ENCODE measurements at places on chromosomes 2 and 18.

DNA sequence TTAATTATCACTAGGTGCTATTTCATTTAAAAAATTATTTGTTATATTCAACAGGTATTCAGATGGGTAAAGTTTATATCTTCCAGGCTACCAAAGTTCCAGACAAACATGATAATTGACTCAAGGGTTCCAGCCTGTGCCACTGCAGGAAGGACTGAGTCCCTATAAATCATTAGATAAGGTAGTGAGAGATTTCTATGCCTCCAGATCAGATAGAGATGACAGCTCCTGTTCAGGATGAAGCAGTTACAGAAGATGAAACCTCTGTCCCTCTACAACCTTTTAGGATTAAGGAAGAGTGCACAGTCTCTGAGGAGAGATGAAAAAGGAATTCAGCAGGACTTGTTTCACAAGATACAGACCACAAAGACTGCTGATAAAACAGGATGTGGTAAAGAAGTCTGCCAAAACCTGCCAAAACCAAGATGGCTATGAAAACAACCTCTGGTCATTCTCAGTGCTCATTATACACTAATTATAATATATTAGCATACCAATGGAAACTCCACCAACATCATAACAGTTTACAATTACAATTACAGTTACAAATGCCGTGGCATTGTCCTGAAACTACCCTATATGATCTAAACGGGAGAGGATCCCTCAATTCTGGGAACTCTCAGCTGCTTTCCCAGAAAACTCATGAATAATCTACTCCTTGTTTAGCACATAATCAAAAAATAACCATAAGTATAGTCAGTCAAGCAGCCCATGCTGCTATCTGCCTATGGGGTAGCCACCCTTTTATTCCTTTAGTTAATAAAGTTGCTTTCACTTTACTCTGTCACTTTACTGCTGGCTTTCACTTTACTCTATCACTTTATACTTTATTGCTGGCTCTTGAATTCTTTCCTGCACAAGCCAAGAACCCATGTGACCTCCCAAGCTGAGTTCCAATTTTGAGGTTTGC, 288.5 kb downstream of the PDE11A start:
- DNase-seq = no peak

DNA sequence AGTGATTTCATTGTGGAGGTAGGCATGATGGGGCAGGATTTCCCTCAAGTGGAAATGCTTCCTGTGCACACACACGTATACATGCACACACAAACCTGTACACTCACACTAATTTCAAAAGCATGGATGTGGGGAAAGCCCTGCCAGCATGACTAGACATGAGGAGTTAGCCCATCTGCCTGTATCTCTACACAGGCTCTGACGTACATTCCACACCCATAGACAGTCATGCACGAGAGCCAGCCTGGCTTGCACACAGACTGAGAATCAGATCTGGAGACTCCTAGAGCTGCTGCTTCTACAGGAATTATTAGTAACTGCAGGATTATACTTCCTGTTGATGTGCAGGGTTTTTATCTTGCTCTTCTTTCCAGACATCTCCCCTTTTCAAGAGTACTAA, 27.3 kb upstream of the NFU1 start:
- no peak for DNase-seq

DNA sequence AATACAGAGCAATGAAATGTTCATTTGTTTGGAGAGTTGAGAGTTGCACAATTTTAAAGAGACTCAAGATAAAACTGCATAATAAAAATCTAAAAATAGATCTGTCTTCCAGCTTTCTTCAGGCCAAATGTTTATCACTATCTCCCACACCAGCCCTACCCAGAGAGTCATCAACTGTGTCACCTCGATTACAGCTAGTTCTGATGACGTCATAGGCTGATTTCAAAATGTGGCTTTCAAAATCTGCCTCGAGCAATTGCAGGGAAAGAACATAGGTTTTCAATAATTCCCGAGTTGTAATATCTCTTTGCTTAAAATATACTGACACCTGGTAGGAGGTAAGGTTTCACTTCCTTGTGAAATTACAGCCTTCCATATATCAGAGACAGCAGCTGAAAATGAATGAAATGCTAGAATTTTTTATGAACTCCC, 677.6 kb upstream of the ID2 start:
- no peak for DNase-seq

- no peak for DNase-seq
Observed at GRCh38 chr2:170950221-170950761, 21.2 kb downstream of the GORASP2 start.

DNA sequence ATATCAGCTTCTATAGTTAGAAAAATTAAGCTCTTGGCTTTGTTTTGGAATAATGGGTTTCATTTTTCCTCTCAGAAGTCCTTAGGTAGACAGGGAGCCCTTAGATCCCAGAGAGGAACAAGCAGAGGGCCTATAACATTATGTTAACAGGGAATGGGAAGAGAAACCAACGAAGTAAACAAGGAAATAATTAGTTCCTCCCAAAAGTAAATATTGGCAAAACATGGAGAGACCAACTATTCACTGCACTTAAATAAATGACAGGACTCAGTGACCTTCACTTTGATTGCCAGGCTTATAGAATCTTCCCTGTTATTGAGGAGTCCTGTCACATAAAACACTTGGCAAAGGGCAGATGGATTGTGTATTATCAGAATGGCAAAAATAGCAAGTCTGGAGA, 5.3 kb downstream of the CRIM1 start:
- DNase-seq = no peak

- DNase-seq = no peak
Observed at GRCh38 chr2:235894839-235895238, 273.3 kb downstream of the GBX2 start.

DNA sequence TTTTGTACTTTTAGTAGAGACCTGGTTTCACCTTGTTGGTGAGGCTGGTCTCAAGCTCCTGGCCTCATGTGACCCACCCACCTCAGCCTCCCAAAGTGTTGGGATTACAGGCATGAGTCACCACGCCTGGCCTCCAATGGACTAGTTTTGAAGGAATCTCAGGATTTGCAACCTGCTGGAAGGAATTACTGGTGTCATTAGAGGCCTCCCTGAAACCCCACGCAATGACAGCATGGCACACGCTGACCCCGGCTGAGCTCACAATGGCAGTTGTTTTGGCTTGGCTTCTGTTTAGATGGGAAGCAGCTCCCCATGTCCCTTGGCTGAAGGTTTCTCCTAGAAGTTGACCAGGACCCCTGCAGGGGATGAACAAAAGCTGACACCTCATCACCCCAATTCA, 23.1 kb upstream of the COPS8 start:
- no peak for DNase-seq

GRCh38 chr2:16663121-16663905, 2.3 kb downstream of the CYRIA start:
- no peak for DNase-seq

- no peak for DNase-seq
Observed at GRCh38 chr2:25072606-25073005, 30.7 kb downstream of the EFR3B start.

DNA sequence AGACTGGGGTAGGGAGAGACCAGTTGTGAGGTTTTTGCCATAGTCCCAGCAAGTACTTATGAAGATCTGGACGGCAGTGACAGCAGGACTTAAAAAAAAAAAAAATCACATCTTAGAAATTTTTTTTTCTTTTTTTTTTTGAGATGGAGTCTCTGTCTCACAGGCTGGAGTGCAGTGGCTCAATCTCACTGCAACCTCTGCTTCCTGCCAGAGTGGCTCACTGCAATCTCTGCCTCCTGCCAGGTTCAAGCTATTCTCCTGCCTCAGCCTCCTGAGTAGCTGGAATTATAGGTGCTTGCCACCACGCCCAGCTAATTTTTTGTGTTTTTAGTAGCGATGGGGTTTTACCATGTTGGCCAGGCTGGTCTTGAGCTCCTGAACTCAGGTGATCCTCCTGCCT, 22.4 kb upstream of the STAT4 start:
- no peak for DNase-seq
